ENCODE measurements at places on chromosomes 13 and 19. TPM values are rescaled to one million over a fixed set of nuclear protein-coding genes. Genes with fewer than 3 reads are reported as not detected.

GRCh38 chr19:19071897-19072296 is 8.1 kb downstream of the SLC25A42 start:
- H3K27ac ChIP-seq, result no peak overlapping the region
- H3K36me3 ChIP-seq, result peaks cover 3% of the 10 kb centered on the region
- no peak overlapping the region for H3K4me3 ChIP-seq
- H3K4me1 ChIP-seq, result no peaks in the 10 kb centered on the region

- no peaks in the 10 kb centered on the region for H3K4me1 ChIP-seq
- H3K4me3 ChIP-seq, result no peak overlapping the region
- no peak overlapping the region for H3K27ac ChIP-seq
- H3K27me3 ChIP-seq, result no peaks in the 10 kb centered on the region
Measured at GRCh38 chr13:89846926-89847585, 1500.4 kb upstream of the MIR17HG start.

DNA sequence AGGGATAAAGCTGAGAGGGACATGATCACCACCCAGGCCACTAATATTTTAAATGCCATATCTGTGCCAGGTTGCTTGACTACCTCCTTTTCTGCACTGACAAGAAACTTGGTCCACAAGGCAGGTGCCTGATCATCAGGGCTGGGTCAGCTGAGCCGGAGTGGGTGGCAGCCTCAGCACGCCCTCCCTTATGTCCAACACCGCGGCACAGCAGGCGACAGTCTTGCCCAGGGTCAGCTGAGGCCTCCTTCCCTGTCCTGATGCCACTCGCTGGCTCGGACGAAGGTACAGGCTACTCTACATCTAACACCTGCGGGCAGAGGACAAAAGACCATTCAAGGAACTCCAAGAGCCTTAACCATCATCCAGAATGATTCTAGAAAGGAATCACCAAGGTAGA is 16.9 kb downstream of the ZC3H4 start:
- no peaks in the 10 kb centered on the region for H3K27me3 ChIP-seq
- no peak for DNase-seq
- peaks cover 19% of the 10 kb centered on the region for H3K4me1 ChIP-seq
- no peaks in the 10 kb centered on the region for H3K36me3 ChIP-seq
- H3K4me3 ChIP-seq, result no peak overlapping the region

DNA sequence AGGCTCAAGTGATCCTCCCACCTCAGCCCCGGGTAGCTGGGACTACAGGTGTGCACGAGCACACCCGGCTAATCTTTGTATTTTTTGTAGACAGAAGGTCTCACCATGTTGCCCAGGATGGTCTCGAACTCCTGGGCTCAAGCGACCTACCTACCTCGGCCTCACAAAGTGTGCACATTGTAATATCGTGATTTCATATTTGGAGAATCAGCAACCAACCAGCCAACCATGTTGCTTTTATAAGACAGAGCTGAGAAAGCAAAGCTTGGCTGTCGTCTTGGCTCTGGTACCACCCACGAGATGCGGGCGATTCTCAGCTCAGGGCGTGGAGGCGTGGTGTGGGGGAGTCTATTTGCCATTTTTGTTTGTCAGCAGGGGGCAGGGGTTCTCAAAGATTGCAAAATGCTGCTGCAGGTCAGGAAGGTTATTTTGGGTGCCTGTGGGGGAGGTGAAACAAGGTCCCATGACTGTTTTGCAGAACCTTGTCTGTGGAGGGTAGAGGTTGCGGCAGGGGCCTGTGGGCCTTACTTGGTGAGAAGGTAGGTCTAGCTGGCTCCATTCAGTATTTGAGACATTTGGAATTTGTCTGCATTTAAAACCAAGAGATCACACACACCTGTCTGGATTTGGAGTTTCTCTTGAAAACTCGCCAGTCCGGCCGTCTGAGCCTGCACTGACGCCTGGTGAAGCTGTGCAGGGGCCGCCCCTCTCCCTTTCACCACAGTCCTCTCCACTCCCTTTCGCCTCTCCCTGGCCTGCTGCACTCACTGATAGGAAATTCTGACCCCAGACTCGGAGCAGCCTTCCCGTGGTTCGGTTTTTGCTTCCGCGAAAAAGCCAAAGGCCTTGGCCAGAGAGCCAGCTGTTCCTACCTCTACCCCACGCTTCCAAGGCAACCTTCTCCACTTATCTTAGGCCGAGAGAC is 15.4 kb downstream of the TNFAIP8L1 start:
- H3K36me3 ChIP-seq, result peaks cover 8% of the 10 kb centered on the region
- no peaks in the 10 kb centered on the region for H3K27me3 ChIP-seq
- DNase-seq, result no peak
- no peak overlapping the region for H3K4me3 ChIP-seq
- no peak overlapping the region for H3K27ac ChIP-seq

DNA sequence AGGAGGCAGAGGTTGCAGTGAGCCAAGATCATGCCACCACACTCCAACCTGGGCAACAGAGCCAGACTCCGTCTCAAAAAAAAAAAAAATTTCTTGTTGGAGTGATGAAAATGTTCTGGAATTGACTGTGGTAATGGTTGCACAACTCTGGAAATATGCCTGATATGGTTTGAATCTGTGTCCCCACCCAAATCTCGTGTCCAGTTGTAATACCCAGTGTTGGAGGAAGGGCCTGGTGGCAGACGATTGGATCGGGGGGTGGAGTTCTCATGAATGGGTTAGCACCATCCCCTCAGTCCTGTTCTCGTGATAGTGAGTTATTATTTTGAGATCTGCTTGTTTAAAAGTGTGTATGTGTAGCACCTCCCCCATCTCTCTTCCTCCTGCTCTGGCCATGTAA is 41.1 kb upstream of the MAP3K10 start:
- H3K27ac ChIP-seq, result no peak overlapping the region
- no peak overlapping the region for H3K4me3 ChIP-seq
- DNase-seq, result no peak
- H3K36me3 ChIP-seq, result no peaks in the 10 kb centered on the region
- no peaks in the 10 kb centered on the region for H3K4me1 ChIP-seq
- H3K27me3 ChIP-seq, result no peaks in the 10 kb centered on the region

- H3K4me3 ChIP-seq, result no peak overlapping the region
- no peaks in the 10 kb centered on the region for H3K36me3 ChIP-seq
- H3K27ac ChIP-seq, result no peak overlapping the region
- H3K4me1 ChIP-seq, result no peaks in the 10 kb centered on the region
- no peaks in the 10 kb centered on the region for H3K27me3 ChIP-seq
Measured at GRCh38 chr13:97880311-97880675, 73.2 kb upstream of the IPO5 start.

DNA sequence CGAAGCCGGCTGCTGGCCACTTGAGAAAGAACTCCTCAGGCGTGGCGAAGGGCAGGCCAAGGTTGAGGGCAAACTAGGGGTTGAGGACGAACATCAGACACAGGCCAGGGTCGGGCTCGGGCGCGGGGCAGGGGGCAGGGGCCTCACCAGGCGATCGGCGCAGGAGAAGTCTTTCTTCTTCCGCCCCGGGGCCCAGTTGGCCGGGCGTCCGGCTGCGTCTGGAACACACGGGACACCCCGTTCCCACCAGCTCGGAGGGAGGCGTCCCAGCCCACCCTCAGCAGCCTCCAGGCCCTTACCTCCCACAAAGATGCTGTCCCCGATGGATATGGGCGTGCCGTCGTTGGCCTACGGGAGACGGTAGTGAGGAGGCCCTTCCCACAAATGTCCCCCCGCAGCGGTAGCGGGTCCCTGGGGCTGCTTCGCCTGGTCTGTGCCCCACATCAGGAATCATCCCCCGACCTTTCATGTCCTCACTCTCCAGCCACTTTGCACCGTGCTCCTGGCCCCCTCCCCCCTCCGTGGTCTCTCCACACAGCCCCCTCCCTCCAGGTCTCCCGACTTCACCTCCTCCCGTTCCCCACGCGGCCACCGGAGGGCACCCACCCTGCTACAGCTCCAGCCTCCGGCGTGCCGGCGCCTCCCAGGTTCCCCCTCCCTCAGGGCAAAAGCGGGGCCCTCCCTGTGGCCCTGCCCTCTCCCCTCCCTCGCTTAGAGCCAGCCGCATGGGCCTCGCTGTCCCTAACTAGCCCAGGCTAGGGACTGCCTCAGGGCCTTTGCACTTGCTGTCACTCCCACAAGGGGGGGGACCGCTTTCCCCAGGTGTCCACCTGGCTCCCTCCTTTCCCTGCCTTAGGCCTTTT is 4.8 kb downstream of the PNKP start:
- H3K4me1 ChIP-seq, result no peaks in the 10 kb centered on the region
- no peak for DNase-seq
- H3K4me3 ChIP-seq, result no peak overlapping the region
- no peaks in the 10 kb centered on the region for H3K27me3 ChIP-seq

DNA sequence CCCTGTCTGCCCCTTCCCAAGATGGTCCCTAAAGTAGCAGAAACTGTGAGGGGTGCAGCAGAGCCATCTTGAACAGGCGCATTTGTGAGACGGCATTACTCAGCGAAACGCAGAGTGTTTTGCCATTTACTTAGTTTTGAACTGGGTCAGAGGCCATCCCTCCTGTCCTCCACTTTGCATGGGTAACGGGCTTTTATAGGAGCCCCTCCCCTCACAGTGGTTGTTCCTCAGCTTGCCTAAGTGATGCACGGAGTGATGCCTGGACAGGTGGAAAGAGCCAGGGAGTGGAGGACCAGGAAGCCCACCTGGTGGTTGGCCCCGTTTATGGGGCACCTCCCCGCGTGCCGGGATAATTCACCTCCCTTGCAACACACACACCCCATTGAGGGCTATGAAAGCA is 68.0 kb upstream of the C1QTNF9 start:
- no peak overlapping the region for H3K4me3 ChIP-seq
- no peaks in the 10 kb centered on the region for H3K36me3 ChIP-seq
- no peak overlapping the region for H3K27ac ChIP-seq
- H3K4me1 ChIP-seq, result no peaks in the 10 kb centered on the region

DNA sequence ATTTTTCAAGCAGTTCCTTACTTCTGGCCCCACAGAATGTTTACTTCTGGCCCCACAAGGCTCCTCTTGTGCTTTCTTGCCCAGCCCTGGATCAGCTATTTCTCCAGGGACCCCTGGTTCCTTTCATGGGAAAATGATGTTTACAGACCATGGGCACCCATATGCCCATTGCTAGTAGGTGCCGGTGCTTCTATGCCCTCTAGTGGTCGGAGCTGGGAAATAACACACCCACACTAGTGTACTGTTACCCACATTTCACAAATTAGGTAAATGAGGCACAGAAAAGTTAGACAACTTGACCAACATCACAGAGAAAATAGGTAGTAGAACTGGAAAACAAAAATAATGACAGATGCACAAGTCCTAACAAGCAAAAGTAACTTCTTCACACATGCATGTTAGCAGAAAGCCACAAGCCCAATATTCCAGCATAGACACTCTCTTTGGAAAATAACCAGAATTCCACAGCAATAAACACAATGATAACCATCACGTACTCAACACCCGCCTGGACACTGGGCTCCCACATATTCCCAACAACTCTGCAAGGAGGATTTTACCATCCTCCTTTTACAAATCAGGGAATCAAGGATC is 1.3 kb upstream of the CEACAM6 start:
- no peak overlapping the region for H3K4me3 ChIP-seq
- H3K27me3 ChIP-seq, result no peaks in the 10 kb centered on the region
- peak; percentile 16 for DNase-seq
- no peaks in the 10 kb centered on the region for H3K36me3 ChIP-seq

DNA sequence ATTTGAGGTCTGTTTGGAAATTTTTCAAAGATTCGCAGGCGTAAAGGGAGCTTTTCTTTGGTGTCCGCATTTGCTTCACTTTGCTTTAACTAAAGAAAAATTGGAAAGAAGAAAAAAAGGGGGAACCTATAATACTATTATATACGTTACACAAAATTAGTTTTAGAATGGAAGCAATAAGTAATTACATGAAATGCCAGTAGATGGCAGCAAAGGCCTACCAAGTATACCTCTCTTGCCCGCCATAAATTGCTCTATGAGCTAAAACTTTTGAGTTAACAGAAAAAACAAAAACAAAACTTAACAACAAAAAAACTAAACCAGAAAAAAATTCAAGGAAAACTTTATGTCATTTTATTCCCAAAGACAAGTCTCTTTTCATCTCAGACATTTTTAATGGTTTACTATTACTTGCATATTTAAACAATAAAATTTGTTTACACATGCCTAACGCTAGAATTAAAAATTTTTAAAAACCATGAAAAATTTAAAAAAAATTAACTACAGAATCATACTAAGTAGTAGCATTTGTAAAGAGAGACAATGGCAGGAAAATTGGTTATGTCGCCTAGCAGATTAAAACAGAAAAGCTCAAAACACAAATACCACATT is 271.4 kb downstream of the NALCN start:
- no peak overlapping the region for H3K27ac ChIP-seq
- H3K36me3 ChIP-seq, result no peaks in the 10 kb centered on the region
- no peaks in the 10 kb centered on the region for H3K4me1 ChIP-seq
- no peak overlapping the region for H3K4me3 ChIP-seq
- DNase-seq, result peak; percentile 77

GRCh38 chr13:26508885-26509284 is 48.6 kb upstream of the WASF3 start:
- no peak for DNase-seq
- no peak overlapping the region for H3K4me3 ChIP-seq
- H3K27me3 ChIP-seq, result no peaks in the 10 kb centered on the region
- no peaks in the 10 kb centered on the region for H3K36me3 ChIP-seq
- no peak overlapping the region for H3K27ac ChIP-seq
- H3K4me1 ChIP-seq, result no peaks in the 10 kb centered on the region

DNA sequence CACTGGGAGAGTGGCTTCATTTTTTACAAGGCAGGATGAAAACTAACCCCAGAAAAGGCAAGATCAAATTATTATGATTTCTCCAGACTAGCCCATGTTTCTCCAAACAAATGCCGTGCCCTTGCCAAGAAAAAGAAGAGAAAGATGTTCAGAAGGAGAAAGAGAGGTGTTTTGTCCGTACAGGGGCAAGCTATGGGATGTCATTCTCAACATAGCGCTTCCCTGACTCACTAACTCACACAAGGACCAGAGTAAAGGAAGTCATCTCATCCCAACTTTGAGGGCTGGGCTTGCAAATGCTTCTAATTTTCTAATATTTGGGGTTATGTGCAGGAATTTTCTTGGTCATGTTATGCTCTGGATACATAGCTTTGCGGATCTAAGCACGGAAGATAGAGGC is 224.2 kb upstream of the MAB21L1 start:
- H3K27ac ChIP-seq, result no peak overlapping the region
- no peaks in the 10 kb centered on the region for H3K4me1 ChIP-seq
- no peak for DNase-seq
- no peak overlapping the region for H3K4me3 ChIP-seq

DNA sequence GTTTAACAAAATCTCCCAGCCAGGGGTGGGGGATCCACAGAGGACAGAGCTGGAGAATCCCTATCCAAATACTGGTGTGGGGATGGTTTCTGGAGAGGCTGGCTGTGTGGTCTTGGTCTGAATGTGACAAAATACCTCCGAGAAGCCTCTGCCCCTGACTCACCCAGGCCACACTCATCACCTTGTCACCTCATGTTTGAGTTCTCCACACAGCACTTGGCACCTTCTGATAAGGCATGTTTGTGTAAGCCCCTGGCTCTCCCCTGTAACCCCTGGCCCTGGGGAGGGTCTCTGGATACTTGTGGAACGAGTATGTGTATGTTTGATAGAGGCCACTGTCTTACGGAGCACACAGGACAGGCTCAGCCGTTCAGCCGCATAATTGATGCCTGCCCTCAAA is 14.7 kb downstream of the TECR start:
- H3K4me3 ChIP-seq, result no peak overlapping the region
- H3K4me1 ChIP-seq, result no peaks in the 10 kb centered on the region
- no peaks in the 10 kb centered on the region for H3K36me3 ChIP-seq
- H3K27me3 ChIP-seq, result no peaks in the 10 kb centered on the region
- no peak overlapping the region for H3K27ac ChIP-seq

GRCh38 chr19:38031423-38031770 is 124.4 kb downstream of the SIPA1L3 start:
- H3K27me3 ChIP-seq, result no peaks in the 10 kb centered on the region
- peaks cover 12% of the 10 kb centered on the region for H3K4me1 ChIP-seq
- no peak overlapping the region for H3K4me3 ChIP-seq
- no peaks in the 10 kb centered on the region for H3K36me3 ChIP-seq
- no peak overlapping the region for H3K27ac ChIP-seq

COL4A2 gene
- total RNA-seq, result 265 TPM

SIGLECL1 gene
- total RNA-seq, result not detected

PDE4C gene
- 2.0 TPM for total RNA-seq

MATK gene
- 2.7 TPM for total RNA-seq

SLC25A41 gene
- total RNA-seq, result 0.28 TPM

Measured in kidney (tissue), 22 donors.